ENCODE measurements at places on chromosomes 4 and X.

GRCh38 chr4:139957986-139958738 is 195.8 kb downstream of the MAML3 start:
- DNase-seq, result no peak

GRCh38 chrX:109464231-109464630 is 17.7 kb downstream of the GUCY2F start:
- DNase-seq, result no peak

DNA sequence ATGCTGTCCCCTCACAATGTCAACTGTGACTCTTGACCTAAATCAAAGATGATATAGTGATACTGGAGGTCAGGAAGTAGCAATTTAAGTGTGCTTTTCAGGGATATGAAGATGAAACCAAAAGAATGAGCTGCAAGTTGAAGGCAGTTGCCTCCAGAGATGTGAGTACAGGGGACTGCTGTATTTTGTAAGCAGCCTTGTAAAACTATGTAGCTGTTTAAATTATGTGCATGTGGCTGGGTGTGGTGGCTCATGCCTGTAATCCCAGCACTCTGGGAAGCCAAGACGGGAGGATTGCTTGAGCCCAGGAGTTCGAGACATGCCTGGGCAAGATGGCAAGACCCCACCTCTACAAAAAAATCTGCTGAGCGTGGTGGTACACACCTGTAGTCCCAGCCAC is 15.1 kb upstream of the TNIP2 start:
- DNase-seq, result no peak

DNA sequence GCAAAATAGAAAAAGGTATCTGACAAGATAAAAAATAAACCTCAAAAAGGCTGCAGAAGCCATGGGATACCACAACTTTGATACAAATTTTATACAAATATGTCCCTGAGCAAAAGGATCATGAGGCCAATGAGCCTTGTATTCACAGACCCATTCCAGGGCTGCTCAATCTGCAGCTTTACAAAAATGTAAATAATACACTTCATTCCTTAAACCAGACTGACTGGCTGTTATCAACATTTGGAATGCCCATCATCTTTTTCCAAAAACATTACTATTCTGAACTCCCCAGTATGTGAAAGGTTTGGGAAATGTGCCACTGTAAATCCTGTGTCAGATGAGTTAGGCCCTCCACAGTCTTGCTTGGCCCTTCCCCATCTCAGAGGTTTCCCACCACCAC is 25.5 kb downstream of the SCARB2 start:
- DNase-seq, result no peak

- DNase-seq, result no peak
Observed at GRCh38 chr4:57404483-57404882, 294.3 kb upstream of the IGFBP7 start.

- DNase-seq, result no peak
Observed at GRCh38 chr4:145881989-145882388, 56.6 kb downstream of the ZNF827 start.

DNA sequence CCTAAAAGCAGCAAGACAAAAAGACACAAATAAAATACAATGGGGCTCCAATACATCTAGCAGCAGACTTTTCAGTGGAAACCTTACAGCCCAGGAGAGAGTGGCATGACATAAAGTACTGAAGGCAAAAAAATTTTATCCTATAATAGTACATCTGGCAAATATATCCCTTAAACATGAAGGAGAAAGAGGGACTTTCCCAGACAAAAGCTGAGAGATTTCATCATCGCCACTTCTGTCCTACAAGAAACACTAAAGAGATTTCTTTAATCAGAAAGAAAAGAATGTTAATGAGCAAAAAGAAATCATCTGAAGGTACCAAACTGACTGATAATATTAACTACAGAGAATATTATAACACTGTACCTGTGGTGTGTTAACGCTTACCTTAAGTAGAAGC is 86.4 kb downstream of the ANKRD17 start:
- no peak for DNase-seq

GRCh38 chr4:108533876-108534275 is 86.5 kb upstream of the RPL34 start:
- DNase-seq, result no peak

DNA sequence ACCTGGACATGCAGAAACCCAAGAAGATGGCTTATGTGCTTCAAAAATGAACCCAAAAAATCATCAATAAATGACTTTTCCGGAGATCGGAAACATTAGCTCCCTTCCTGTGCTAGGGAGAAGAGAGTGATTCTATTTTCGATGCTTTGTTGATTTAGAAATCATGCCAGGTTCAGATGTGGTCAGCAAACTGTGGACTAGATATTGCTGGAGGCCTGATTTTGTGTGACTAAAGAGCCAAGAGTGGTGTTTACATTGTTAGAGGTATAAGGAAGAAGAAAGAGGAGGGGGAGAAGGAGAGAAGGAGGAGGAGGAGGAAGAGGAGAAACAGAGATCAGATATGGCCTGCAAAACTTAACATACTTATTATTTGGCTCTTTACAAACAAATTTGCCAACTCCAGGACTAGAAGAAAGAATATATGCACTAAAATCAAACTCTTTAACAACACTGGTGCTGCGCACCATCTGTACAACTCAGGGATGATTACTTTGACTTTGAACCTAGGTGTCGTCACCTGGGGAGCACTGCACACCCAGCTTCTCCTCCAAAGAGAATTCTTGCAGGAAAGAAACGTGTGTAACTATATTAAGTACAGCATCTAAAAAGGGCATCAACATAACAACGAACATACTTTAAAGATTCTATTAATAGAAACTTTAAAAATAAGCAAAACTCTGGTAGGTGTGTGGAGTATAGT is 664.9 kb upstream of the LCORL start:
- DNase-seq, result no peak

DNA sequence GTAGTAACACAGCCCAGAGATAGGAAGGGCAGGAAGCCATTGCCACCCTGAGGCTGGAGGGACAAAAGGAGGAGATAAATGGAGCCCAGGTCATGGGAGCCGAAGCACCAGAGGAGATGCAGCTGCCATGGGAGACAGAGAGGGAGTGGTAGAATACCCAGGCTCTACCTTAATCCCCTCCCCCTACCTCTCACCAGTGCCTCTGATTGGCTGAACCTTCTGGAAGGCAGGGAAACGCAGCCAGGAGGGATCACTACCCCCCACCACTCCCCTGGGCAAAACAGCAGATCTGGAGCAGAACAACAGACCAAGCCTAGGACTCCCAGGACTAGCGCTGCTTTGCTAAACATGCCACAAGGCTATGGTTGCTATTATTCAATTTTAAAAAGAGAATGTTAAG is 114.2 kb downstream of the ZNF827 start:
- no peak for DNase-seq

DNA sequence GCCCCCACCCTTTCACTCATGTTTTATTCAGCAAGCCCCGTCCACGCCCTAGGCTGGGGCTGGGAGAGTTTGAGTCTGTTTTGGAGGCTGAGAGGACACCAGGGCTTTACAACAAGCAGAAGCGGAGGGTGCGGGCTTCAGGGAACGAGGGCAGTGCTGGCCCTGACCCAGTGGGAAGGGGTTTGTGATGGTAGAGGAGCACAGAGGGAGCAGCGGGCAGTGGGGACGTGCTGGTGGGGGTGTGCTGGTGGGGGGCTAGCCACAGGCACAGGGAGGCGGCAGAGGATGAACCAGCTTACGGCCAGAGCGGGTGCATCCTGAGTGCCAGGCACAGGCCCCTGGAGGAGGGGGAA is 26.4 kb downstream of the NSG1 start:
- no peak for DNase-seq

DNA sequence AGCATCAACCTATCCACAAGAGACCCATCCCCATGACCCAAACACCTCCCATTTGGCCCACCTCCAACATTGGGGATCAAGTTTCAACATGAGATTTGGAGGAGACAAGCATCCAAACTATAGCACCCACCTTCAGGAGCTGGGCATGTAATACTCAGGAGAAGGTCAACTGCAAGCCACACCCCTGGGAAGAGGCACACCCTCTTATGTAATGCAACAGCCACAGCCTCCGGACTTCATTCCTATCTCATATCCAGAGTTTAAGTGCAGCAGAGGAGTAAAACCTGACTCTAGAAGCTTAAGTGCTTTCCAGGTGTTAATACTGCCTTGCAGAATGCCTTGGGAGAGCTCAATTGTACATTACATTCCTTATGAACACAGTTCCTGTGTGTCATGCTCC is 197.4 kb downstream of the PTTG2 start:
- DNase-seq, result no peak

- DNase-seq, result no peak
Observed at GRCh38 chr4:105859233-105859632, 36.0 kb upstream of the NPNT start.

GRCh38 chrX:136806891-136807410 is 26.2 kb upstream of the ARHGEF6 start:
- no peak for DNase-seq

- DNase-seq, result no peak
Observed at GRCh38 chr4:54783402-54784110, 125.8 kb downstream of the KIT start.

All from stimulated activated CD4-positive, alpha-beta T cell treated with anti-CD3 and anti-CD28 coated beads, Interleukin-15, amount 100 ng/mL, for 24 hours (primary cell).